AG08396 (cell line): ENCODE measurements at places on chromosomes 16 and 17.

- DNase-seq: peak; percentile 75
Measured at GRCh38 chr17:44865231-44865660, 17.6 kb downstream of the HIGD1B start.

- no peak for DNase-seq
Measured at GRCh38 chr16:84606081-84606875, 11.6 kb downstream of the COTL1 start.

- DNase-seq: no peak
Measured at GRCh38 chr16:66035096-66035495, 331.4 kb upstream of the CDH5 start.

DNA sequence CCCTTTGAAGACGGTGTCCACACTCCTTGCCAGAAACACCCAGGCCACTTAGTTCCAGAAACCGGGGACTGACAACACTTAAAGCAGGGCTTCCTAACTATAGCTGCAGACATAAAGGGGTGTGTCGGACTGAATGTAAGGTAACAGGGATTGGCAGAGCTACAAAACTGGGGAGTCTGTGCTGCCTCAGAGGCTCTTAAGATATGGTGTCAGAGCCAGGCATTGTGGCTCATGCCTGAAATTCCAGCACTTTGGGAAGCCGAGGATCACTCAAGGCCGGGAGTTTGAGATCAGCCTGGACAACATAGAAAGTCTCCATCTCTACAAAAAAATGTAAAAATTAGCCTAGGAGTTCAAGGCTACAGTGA lies 14.2 kb upstream of the NLRC3 start:
- DNase-seq: no peak

DNA sequence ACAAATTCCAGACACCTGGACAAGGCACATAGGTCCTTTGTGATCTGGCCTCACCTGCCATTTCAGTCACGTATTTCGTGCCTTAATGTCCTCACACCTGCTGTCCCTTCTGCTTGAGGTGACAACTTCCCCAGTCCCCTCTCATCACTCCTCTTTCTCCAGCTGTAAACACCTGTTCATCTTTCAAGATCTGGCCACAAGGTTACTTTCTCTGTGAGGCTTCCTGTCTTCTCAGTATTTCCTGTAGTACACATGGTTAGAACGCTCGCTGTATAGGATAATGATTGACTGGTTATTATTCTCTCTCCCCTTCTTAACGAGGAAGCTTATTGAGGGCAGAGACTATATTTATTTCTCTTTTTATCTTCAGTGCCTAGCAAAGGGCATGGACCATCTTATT lies 74.5 kb upstream of the PMFBP1 start:
- DNase-seq: no peak

GRCh38 chr16:22077700-22078313 lies 14.5 kb upstream of the VWA3A start:
- DNase-seq: peak; percentile 60
